MG63 (cell line): ENCODE measurements at places on chromosomes 12 and 14.

- no peak for DNase-seq
These were observed 19.8 kb upstream of the AQP2 start for GRCh38 chr12:49930515-49931288.

GRCh38 chr12:128929057-128929456, 75.8 kb downstream of the GLT1D1 start:
- no peak for DNase-seq

DNA sequence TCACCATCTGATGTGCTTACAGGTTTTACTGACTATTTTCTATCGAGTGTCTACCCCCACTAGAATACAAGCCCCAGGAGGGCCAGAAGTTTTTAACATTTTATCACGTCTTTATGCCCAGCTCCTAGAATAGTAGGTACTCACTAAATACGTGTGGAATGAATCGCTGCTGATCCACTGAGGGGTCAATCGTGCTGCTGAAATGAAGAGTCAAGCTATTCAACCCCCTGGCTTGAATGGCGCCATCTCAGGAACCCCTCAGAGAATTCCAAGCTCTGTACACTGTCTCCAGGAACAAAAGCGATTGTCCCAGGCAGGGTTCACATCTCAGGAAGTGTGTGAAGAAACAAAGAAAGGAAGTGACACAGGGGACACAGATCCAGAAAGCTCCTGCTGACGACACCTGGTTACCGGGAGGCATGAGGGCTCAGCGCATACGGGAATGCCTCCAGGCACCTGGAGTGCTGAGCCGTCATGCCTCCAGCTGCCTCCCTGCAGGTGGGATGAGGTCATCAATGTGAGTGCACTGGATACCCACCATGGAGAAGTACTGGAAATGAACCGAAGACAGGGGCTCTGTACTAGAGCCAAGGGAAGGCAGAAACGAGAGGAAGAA, 45.6 kb downstream of the PITPNM2 start:
- DNase-seq = no peak

GRCh38 chr12:27333403-27334009, 870 bp downstream of the BMAL2 start:
- DNase-seq = peak; percentile 38

GRCh38 chr14:78737116-78737515, 566.9 kb downstream of the NRXN3 start:
- no peak for DNase-seq

DNA sequence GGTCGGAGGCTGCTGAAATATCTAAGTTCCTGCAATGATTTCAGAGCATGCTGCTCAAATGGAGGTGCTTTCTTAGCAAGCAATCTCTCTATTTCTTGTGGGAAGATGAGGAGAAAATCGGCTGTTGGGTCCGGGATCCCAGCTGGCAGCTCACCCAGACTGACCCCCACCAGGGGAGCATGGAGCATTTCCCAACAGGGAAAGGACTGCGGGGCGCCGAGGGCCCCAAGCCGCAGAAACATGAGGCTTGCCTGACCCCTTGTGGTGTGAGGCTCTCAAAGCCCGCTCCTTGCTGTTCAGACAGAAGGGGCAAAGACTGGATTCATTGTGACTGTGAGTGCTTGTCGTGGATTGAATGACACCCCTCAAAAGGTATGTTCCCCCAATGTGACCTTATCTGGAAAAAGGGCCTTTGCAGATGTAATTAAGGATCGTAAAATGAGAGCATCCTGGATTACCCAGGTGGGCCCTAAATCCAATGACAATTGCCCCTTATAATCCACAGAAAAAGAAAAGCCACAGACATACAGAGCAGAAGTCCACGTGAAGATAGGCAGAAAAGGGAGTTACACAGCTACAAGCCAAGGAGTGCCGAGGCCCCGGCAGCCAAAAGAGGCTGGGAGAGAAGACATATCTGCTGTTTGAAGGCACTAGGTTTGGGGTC, 116.3 kb upstream of the VASH1 start:
- peak; percentile 11 for DNase-seq

- DNase-seq = no peak
These were observed 1.6 kb downstream of the NXPH4 start for GRCh38 chr12:57218030-57218853.

- peak; percentile 26 for DNase-seq
These were observed 59.7 kb downstream of the SLC24A4 start for GRCh38 chr14:92382677-92383076.

- DNase-seq = no peak
These were observed 68.5 kb upstream of the LRIG3 start for GRCh38 chr12:58988643-58989344.

DNA sequence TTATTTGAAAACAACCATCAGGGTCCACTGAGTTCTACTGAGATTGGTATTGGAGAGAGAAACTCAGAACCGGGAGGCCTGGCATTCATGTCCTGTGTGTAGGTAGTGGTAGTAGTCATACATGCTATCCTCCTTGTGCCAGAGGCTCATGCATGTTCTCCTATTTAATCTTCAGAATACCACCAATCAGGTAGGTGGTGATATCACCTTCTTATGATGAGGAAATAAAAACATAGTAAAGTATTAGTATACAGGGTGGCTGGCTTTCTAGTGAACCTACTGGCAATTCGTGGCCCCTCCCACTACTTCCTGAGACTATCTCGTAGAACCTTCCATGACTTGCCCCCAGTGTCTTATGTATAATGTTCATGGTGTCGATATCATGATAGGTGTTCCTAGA, 40.5 kb upstream of the EID3 start:
- no peak for DNase-seq

DNA sequence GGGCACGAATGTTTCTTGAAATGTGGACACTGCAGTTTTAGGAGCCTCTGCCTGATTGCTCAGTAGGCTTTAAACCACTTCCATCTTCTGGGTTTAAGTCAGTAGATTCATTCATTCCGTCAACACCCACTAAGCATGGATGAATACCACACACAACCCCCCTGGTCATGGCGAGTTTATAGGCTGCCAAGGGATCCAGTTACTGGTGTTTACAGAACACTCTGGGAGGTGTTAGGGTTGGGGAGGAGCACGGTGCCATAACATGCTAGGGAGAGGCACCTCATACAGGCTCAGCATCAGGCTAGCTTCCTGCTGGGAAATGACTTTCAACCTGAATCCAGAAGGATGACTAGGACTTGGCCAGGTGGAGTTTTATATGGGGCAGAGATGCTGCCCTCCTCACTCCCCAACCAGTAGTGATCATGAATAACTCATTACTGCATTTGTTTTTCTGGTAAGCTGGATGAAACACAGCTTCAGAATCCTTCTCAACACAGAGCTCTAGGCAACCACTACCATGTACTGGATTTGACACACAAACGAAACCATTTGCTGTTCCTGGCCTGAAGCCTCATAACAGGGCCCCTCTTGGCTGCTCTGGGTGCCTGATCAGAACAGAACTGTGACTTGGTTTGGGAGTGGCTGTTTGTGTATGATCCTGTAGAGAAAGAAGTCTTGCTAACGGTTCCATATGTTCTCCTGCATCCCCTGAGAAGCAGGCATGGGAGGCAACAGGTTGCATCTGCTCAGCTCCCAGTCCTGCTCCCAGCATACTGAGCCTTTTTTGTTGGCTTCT, 47.9 kb downstream of the FBXW8 start:
- no peak for DNase-seq

- peak; percentile 4 for DNase-seq
These were observed 541.2 kb downstream of the SNAPC1 start for GRCh38 chr14:62303437-62303836.

DNA sequence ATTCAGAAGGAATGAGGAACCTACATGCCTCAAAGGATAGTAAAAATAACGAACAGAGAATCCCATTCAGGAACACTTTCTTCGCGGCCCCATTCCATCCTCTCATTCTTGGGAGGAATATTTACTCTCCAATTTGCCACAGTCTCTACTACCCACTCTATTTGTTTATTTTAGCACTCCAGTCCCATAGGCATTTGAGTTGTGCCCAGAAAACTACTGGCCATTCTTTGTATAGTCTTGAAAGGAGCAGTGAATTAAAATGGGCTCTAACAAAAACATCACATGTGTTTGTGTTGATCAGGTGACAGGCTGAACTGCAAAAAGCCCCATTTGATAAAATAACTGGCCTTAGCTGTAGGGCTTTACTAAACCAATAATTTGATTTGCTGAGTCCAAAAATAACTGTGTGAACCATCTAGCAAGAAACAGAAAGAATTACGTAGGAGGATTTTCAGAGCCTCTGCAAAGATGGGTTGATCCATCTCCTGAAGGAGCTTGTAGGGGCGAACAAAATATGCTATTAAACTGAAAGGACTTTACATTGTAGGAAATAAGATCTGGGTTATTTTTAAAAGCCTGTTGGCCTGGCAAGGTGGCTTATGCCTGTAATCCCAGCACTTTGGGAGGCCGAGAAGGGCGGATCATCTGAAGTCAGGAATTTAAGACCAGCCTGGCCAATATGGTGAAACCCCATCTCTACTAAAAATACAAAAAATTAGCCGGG, 142.3 kb upstream of the CPNE8 start:
- no peak for DNase-seq

DNA sequence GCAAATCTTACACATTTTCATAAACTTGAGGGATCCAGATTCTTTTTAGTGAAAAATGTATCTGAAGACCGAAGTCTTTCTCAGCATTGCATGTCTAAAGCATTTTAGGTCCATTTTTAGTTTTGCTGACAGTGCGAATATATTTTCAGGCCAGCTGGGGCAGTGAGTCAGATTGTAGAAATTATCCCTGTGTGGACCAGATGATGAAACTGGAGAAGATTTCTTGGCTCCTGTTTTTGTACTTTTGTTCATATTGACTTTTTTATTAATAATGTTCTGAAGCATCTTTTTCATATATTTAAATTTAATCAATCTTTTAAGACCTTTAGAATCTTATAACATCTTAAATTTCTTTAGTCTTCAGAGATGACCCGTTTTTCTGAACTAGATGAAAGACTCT, 173.1 kb downstream of the FLRT2 start:
- no peak for DNase-seq

DNA sequence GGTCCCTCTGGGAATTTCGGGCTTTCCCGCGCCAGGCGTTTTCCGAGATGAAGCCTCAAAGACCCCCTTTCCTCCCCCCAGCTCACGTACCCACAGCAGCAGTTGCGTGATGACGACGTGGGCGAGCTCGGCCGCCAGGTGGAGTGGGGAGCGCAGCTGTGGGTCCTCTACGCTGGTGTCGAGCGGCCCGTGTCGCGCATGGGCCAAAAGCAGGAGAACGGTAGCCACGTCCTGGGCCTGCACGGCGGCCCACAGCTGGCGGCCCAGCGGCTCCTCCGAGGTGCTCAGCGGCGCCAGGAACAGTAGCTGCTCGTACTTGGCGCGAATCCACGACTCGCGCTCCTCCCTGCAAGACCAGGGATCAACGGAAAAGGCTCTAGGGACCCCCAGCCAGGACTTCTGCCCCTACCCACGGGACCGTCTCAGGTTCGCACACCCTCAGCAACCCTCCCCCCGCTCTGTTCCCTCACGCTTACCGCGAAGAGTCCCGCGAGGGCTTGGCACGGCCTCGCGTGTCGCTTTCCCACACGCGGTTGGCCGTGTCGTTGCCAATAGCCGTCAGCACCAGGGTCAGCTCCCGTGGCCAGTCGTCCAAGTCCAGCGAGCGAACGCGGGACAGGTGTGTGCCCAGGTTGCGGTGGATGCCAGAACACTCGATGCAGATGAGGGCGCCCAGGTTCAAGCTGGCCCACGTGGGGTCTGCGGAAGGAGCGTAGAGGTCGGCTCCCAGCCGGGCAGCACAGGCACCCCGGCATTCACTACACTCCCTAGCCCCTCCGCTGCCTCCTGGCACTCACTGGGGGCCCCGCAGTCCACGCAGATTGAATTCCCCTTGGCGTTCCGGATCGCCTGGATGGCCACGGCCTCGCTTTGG, 11.4 kb downstream of the AGAP2 start:
- DNase-seq = no peak

DNA sequence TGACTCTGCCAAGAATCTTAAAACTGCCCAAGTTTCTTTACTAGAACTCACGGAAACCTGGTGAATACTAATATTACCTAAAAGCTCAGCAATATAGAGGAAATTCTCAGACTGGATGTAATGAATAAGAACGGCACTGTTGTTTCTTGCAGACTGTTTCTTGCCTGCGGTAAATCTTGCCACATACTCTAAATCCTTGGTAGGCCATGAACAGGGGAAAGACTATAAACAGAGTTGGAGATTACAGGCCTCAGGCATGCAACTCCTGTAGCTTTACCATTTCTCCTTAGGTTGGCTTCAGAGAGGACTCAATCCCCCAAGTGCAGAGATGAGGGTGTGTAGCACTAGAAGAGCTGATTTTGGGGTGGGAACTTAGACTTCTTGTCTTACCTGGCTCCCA, 1.1 kb downstream of the ALDH6A1 start:
- no peak for DNase-seq

- DNase-seq = no peak
These were observed 70.1 kb upstream of the STRN3 start for GRCh38 chr14:31096255-31096654.

DNA sequence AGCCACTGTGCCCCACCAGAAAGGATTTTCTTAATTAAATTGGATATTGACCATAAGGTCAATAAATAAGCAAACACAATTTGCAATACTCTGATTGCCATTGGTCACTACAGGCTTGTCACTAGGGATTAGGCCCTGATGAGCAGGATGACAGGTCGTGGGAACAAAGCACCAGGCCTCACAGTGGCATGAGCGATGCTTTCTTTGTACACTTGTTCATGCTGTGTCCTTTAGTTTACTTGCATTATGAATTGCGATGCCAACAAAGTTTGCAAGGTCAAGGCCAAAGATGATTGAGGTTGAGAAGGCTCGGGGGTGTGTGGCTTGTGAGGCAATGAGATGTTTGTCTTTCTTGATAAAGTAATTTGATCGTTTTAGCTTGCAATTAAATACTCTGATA, 136.0 kb downstream of the TTC8 start:
- DNase-seq = no peak

DNA sequence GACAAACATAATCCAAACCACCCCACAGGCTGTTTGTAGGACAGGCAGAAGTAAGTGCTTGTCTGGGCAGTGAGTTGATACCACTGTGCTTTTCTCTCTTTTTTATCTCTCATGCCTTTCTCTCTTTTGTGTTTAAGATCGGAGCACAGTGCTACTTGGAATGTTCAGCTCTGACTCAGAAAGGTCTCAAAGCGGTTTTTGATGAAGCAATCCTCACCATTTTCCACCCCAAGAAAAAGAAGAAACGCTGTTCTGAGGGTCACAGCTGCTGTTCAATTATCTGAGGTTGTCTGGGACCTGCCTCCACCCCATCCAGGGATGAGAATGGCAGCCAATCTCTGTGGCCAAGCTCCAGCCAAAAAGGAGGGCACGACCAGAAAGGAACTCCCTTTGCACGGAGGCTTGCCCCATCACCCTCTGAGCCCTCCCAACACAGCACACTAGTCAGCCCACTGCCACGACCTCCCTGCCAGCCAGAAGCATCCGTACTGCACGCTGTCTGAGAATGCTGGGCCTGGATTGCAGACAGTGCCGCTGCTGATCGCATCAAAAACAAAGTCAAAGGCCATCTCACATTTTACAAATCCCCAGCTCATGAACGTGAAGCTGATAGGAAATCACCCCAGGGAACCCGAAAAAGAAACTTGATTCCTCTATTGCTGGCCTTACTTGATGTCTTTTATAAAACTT, 27.8 kb downstream of the GPHB5 start:
- no peak for DNase-seq
